NCI-H2029 treated with DMSO at 0.1 percent for 48 hours (cell line): ENCODE measurements at places on chromosomes 3 and 15.

DNA sequence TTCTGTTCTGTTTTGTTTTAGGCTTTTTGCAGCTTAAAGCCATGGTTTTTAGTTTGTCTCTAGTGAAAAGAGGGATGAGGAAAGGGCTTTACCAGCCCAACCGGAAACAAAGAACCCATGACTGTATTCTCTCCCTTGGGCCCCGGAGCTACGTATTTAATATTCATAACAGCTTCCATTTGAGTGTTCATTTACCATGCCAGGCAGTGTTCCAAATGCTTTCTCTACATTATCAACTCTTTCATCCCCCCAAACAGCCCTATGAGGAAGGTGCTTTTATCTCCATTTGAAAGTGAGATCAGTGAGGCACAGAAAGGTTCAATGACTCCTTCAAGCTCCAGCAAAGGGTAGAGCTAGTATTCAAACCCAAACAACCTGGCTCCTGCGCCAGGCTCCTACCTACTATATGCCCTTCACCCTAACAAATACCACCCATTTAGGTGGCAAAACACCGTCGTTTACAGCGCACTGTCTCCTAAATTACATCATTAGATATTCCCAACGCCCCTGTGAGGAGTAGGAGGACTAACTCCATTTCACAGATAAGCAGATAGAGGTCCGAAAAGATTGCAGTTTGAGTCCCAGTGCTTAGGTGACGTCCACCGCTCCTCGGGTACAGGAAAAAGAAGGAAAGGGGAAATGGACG lies 27.9 kb downstream of the GTPBP8 start:
- no peak for DNase-seq

GRCh38 chr3:105032541-105032940 lies 334.2 kb upstream of the ALCAM start:
- no peak for DNase-seq

GRCh38 chr3:158531334-158531733 lies 39.7 kb upstream of the MLF1 start:
- peak; percentile 48 for DNase-seq

GRCh38 chr3:80612366-80612765 lies 844.6 kb upstream of the ROBO1 start:
- no peak for DNase-seq

GRCh38 chr3:147713234-147714133 lies 304.3 kb downstream of the ZIC1 start:
- no peak for DNase-seq

DNA sequence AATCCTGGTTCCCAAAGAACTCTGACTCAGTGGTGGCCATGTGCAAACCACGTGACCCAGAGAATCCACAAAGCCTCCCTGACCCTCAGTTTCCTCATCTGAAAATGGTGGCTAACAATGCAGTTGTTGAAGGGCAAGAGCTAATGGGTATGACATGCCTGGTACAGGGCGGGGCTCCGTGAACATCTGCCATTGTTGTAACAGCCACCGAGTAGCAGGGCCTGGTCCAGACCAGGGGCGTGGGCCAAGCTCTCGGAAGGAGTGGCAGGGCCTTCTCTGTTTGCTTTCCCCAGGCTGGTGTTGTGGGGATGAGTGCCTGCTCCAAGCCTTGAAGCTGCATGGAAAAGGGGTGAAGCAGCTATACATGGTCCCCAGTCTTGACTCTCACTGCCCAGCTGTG lies 13.4 kb downstream of the MAPKAPK3 start:
- DNase-seq: no peak

DNA sequence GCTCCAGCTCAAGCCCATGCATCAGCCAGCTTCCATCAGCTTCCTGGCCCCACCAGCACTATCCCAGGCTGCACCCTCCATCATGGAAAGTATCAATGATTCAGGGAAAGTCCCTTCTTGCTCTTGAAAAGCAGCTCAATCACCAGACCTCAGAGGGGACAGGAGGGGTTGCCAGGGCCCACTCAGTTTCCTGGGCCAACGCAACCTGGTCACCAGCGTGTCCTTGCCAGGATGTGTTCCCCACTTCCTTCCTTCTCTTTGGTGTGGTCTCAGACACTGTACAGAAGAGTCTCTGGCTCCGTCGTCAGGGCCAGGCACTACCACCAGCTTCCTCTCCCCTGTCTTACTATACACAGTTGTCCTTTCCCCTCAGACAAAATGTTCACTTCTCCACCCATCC lies 3.0 kb downstream of the HDC start:
- no peak for DNase-seq

GRCh38 chr3:112736386-112736785 lies 95.4 kb upstream of the CCDC80 start:
- DNase-seq: no peak

GRCh38 chr3:11134794-11135193 lies 19.5 kb upstream of the HRH1 start:
- no peak for DNase-seq

GRCh38 chr3:146646261-146646660 lies 41.1 kb upstream of the PLSCR5 start:
- DNase-seq: no peak

GRCh38 chr3:132448216-132448961 lies 31.1 kb downstream of the DNAJC13 start:
- DNase-seq: no peak

DNA sequence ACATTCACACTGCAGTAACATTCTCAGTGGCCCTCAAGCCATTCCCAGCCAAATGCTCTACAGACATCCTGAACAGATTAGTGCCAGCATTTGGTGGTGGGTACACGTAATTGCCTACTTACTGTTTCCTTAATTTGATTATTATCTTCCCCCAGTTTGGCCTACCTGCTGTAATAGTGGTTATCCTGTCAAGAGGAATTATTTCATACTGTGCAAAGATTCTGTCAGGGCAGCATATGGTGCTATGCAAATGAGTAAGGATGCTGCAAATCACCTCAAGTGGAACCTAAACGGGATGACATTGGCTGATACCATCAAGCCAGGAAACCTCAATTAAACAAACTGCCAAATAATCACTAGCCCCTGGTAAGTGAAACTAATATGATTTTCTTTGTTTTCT lies 88.7 kb downstream of the SEMA6D start:
- DNase-seq: no peak
